Left colon (tissue), 2 donors: ENCODE measurements at places on chromosomes 6 and 20.

- DNase-seq, result no peak
Observed at GRCh38 chr6:30645989-30646388, 944 bp upstream of the C6orf136 start.

DNA sequence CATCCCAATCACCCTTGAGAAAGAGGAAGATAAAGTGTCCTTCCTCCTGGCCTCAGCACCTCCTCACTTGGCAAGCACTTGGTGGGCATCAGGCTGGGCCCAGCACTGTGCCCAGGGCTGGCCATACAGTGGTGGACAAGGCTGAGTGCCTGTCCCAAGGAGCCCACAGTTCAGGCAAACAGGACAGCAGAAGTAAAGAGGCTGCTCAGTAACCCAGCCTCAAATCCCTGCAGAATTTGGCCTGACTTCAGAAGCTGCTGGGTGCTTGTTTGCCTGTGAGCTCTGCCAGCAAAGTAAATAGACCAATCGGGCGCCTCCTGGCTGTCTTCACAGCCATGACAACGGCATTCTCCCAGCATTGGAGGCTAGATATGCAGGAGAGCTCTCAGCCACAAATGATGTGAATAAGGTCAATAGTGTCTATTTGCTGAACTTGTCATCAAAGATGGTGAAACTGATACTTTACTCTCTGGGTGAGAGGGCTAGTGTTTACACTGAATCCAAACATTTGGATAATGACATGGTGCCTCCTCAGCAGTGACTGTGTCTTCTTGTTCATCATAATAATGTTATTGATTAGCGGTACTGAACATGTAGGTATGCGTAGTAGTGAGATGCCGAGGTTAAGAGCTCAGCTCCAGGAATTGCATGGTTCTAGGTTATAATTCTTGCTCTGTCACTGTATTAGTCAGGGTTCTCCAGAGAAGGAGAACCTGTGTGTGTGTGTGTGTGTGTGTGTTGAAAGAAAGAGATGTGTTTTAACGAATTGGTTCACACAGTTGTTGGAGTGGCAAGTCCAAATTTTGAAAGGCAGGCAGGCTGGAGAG lies 36.9 kb upstream of the FANCE start:
- peak; percentile 74 for DNase-seq

- no peak for DNase-seq
Observed at GRCh38 chr20:6870559-6870958, 103.1 kb downstream of the BMP2 start.

DNA sequence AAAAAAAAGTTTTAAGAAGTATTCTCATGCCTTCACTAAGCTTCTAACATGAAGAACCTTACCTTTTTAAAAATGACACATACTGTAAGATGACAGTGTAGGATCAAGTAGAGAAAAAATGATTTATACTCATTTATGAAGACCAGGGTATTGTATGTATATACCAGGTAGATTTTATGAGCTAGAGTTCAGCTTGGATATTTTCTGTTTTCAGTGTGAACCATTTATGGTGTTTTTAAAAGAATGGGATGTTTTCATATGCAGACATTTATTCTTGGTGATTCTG lies 24.4 kb downstream of the DUSP22 start:
- DNase-seq, result no peak

DNA sequence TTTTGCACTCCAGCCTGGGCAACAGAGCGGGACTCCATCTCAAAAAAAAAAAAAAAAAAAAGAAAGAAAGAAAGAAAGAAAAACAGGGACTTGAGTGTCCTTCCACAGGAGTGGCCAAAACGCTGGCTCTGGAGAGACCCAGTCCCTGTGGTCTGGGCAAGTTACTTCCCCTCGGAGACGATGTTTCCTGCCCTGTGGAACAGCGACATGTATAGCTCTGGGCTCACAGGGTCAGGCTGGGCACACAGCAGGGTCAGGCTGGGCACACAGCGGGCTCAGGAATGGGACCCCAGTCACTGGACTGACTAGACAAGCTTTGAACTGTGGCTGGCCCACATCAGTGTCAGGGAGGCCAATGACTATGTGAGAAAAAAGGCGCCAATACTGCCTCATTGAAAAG lies 110.7 kb downstream of the ASXL1 start:
- no peak for DNase-seq

- DNase-seq, result no peak
Observed at GRCh38 chr20:43525021-43525420, 17.5 kb downstream of the L3MBTL1 start.
